ENCODE measurements at places on chromosomes 2 and 18.

- no peak for DNase-seq
Measured at GRCh38 chr18:76369791-76370190, 125.3 kb downstream of the ZNF516 start.

- no peak for DNase-seq
Measured at GRCh38 chr2:125037135-125037653, 1012.1 kb downstream of the CNTNAP5 start.

DNA sequence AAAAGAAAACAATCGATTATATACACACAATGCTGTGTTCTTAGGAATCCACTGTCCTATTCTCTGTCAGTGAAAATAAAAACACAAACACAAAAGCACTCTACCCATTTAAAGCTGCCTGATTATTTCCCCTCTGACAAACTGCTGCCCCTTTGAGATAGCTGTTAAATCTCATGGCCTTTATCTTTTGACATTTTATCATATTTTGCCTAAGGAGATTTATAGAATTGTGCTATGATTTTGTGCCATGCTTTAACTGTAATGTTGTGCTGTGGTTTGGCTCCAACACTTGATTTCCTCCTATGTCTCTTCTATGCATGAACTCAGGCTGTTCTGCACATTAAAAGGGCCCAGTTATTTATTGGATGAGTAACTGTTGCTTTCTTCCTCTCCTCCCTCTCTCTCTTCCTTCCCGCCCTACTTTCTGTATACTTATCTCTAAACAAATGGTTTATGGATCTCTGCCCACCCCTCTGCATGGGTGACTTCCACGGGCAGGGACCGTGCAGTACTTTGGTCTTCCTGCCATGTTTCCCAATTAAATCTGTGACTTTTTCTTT lies 1096.6 kb downstream of the TSN start:
- DNase-seq: no peak

GRCh38 chr2:238597638-238598528 lies 171.2 kb downstream of the ASB1 start:
- DNase-seq: no peak

- DNase-seq: no peak
Measured at GRCh38 chr2:10867692-10868420, 43.9 kb upstream of the KCNF1 start.

DNA sequence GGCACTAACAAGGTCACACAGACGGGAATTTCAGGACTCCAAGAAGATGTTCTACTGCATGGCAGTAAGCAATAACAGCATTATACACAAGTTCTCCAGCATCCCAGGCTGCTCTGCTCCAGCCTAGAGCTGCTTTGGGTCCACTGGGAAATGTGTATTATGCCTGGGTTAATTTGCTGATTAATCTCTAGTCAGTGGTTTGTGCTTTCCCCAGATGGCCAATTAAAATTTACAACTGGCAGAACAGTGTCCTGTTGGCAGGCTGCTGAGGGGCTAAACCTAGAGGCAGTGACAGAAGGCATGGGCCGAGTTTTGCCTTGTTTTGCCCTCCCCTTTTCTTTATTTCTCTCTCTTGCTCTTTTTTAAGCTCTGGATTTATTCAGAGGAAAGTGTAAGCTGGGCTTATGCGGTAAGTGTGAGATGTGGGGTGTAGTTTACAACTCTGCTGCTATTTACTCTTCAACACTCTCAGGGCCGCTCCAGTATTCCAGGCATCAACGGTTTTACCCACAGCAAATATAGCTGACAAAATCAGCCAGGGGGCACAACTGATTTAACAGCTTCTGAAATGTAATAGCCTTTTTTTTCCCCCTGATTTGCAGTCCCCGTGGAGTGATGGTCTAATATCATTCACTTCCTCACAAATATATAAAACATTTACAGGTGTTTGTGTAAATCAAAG lies 348.0 kb downstream of the GPD2 start:
- DNase-seq: no peak

GRCh38 chr2:210517264-210517663 lies 39.1 kb upstream of the CPS1 start:
- DNase-seq: no peak

DNA sequence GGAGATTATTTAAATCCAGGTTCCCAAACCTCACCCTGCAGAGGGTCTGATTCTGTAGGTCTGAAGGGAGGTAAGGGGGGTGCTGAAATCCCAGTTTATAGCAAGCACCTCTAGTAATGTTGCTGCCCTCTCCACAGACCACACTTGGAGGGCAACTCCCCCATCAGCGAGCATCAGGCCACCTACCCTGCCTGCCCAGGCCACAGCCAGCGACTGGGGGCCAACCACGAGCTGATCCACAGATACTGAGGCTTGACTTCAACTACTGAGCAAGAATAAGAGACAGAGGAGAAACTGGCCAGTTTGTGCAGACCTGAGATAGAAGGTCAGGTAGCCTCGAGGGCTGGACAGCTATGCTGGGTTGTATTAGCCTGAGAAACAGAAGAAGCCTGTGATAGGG lies 36.3 kb upstream of the LBH start:
- no peak for DNase-seq

- no peak for DNase-seq
Measured at GRCh38 chr2:212357606-212358005, 181.0 kb downstream of the ERBB4 start.

- DNase-seq: no peak
Measured at GRCh38 chr2:120660771-120661459, 74.8 kb upstream of the GLI2 start.

GRCh38 chr2:73254343-73255006 lies 20.4 kb downstream of the CCT7 start:
- no peak for DNase-seq

DNA sequence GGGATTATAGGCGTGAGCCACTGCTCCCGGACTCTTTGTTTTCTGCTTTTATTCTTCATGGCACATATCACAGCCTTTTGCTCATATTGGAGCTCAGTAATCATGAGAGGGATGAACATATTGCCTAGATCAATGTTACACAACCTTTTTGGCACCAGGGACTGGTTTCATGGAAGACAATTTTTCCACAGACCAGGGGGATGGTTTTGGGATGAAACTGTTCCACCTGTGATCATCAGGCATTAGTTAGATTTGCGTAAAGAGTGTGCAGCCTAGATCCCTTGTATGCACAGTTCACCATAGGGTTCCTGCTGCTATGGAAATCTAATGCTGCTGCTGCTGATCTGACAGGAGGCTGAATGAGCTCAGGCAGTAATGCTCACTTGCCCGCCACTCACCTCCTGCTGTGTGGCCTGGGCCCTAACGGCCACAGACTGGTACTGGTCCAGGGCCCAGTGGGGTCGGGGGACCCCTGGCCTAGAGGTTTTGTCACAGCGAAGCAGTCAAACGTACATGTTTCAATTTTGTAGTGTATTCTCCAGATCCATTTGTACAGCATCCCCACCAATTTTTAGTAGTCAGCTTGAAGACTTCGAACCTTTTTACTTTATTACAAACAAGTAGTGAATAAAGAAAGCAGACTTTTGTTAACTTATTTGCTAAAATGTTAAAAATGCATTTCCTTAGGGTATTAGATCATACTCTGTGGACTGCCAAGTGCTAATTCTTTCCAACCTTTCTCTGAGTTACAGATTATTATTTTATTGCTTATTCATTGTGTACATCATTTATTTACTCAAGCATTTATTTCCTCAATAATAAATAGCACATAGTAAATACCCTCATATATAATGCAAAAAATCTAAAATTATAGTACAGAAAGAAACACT lies 6.2 kb downstream of the DAW1 start:
- no peak for DNase-seq

DNA sequence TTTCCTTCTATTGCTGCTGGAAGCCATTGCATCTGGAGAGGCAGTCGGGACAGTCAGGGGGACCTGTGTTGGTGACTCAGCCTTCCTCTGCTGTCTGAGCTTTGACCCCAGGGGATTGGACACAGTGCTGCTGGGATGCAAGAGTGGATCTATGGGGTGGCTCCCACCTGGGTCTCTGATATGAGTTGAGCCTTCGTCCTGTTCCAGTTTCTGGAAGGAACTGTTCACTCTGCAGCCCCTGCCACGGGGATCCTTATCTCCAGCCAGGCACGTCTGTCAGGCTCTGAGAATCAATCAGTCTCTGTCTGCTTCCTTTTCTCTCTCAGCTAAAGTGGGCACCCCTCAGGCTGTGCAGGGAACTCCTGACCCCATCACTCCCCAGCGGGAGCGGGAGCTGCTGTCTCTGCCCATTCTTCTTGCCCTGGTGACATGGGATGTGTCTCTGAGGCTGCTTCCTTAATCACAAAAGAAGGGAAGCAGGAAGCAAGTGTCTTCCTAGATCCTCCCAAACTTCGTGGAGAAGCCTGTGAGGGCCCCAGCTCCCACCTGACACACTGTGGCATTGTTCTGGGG lies 51.7 kb downstream of the ARHGAP28 start:
- no peak for DNase-seq
